Common myeloid progenitor, CD34-positive (primary cell): ENCODE measurements at places on chromosomes 13 and 19.

DNA sequence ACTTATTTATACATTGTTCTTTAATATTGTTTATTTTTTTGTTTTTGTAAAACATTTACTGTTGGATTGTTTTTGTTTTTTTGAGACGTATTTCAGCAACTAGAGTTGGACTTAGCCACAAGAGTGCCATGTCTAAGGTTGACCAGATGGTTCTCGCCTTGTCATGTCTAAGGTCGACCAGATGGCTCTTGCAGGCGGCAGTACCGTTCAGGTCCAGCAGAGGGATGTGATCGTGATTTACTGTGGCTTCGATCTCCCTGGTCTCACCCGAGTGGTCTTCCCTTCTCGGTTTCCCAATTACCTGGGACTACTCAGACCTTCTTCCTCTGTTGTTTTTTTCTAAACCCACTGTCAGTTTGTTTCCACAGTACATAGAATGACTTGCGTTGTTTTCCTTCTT, 1438.6 kb downstream of the UQCRFS1 start:
- H3K27ac ChIP-seq = no peak overlapping the region
- H3K27me3 ChIP-seq = no peaks in the 10 kb centered on the region
- H3K4me1 ChIP-seq = no peaks in the 10 kb centered on the region
- DNase-seq = peak; percentile 49
- H3K36me3 ChIP-seq = peaks cover 11% of the 10 kb centered on the region

DNA sequence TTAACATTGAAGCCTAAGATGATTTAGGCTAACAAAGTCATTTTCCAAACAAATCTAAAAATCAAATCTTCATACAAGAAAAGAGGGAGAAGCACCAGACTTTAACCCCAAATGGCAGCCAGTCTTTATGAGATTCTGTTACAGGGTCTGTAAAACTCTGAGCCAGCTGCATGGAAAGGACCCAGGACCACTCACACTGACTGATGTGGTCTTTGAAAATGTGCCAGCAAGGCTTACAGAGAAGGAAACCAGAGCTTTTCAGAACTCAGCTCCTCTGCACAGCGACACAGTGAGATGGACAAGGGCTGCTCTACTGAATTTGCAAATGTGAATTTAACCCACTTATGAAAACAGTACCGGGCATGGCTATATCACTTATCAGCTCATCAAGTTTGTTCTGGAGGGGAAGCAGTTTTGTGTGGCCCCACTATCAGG, 98.8 kb upstream of the SERP2 start:
- H3K4me1 ChIP-seq = peaks cover 29% of the 10 kb centered on the region
- H3K4me3 ChIP-seq = peak overlapping the region; percentile 62
- no peaks in the 10 kb centered on the region for H3K36me3 ChIP-seq
- peak overlapping the region; percentile 76 for H3K27ac ChIP-seq
- no peaks in the 10 kb centered on the region for H3K27me3 ChIP-seq
- DNase-seq = peak; percentile 51

DNA sequence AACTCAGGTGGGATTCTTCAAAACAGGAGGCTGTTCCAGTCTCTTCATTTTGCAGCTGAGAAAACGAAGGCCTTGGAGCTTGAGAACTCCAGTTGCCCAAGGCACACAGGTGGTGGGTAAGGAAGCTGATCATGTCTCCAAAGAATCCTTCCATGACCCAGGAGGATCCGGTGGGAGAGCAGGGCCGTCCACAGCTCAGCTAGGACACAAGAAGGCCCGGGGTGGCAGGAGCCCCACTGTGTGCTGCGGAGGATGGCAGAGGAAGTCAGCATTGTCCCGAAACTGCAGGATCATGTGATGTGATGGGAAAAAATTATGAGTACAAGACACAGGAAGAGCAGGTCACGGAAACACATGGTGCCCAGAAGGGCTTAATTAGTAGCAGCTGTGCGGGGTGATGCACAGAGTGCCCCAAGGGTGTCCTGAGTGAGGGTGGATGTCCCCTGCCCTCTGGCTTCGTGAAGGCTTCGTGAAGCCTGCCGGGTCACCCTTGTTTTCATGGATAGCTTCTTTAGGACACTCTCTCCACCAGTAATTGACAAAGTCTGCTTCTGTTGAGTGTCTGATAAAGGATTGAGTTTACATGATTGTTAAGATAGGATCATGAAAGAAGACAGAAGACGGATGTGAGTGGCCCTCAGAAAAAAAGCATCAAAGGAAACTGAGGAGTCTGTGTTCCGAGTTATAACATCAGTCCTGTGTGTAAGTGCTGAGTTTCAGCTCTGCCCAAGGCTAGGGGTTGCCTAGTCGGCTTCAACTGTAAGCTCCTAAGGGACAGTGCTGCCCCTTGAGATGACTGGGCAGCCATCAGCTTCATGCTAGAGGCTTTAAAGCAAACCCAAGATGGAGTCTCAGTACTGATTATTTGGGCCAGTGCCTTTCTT, 33.8 kb upstream of the SACS start:
- no peaks in the 10 kb centered on the region for H3K27me3 ChIP-seq
- H3K36me3 ChIP-seq = no peaks in the 10 kb centered on the region
- H3K4me3 ChIP-seq = no peak overlapping the region
- no peak overlapping the region for H3K27ac ChIP-seq
- no peak for DNase-seq

DNA sequence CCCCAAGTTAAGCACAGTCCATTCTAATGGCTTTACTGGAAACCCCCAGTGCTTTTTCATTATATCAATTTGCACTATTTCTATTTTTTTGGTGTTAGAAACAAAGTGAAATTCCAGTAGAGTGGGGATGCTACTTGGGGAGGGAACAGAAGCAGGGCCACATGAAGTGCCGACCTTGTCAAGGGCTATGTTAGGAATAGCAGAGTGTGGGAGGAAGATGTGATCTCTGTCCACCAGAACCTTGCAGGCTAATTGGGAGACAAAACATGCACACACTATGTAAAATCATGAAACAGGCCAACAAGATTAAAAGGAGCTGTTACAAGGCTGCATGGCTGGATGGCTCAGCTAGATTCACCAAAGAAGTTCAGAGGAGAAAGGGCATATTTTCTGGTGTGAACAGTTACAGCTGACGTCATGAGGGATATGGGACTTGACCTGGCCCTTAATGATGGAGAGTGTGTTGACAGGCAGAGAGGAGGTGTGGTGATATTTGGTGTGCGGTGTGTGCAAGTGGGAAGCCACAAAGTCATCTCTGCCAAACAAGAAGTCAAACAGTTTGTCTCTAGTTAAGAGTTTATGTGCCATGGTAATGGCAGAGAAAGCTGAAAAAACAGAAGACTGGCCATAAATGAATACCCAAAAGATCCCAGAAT, 318.4 kb upstream of the MAB21L1 start:
- H3K27ac ChIP-seq = no peak overlapping the region
- peaks cover 1% of the 10 kb centered on the region for H3K27me3 ChIP-seq
- no peak for DNase-seq
- no peaks in the 10 kb centered on the region for H3K4me1 ChIP-seq
- H3K36me3 ChIP-seq = no peaks in the 10 kb centered on the region
- H3K4me3 ChIP-seq = no peak overlapping the region

GRCh38 chr19:13461536-13461935, 44.7 kb downstream of the CACNA1A start:
- H3K27me3 ChIP-seq = peaks cover 6% of the 10 kb centered on the region
- H3K27ac ChIP-seq = no peak overlapping the region
- no peak overlapping the region for H3K4me3 ChIP-seq
- H3K4me1 ChIP-seq = no peaks in the 10 kb centered on the region
- DNase-seq = no peak

DNA sequence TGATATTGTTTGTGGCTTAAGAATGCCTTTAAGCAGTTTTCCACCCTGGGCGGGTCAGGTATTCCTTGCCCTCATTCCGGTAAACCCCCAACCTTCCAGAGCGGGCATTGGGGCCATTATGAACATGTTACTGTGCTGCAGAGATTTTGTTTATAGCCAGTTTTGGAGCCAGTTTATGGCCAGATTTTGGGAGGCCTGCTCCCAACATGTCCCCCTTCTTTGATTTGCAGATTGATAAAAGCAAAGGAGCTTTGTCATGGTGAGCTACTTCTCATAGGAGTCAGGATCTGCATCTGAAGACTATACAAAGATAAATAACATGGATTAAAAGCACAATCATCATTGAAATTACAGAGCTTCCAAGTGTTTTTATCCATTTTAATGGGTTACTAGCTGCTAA, 36.9 kb upstream of the ZNF562 start:
- no peaks in the 10 kb centered on the region for H3K27me3 ChIP-seq
- H3K4me1 ChIP-seq = no peaks in the 10 kb centered on the region
- no peak overlapping the region for H3K4me3 ChIP-seq
- no peaks in the 10 kb centered on the region for H3K36me3 ChIP-seq
- DNase-seq = no peak

- no peaks in the 10 kb centered on the region for H3K36me3 ChIP-seq
- H3K4me1 ChIP-seq = no peaks in the 10 kb centered on the region
- DNase-seq = no peak
- no peak overlapping the region for H3K4me3 ChIP-seq
- H3K27ac ChIP-seq = no peak overlapping the region
- H3K27me3 ChIP-seq = no peaks in the 10 kb centered on the region
Observed at GRCh38 chr13:73138638-73139491, 80.1 kb downstream of the KLF5 start.

- H3K36me3 ChIP-seq = no peaks in the 10 kb centered on the region
- DNase-seq = peak; percentile 67
- no peaks in the 10 kb centered on the region for H3K27me3 ChIP-seq
- H3K4me3 ChIP-seq = no peak within 1 kb of the TSS
- peaks cover 14% of the 10 kb centered on the region for H3K4me1 ChIP-seq
- no peak within 1 kb of the TSS for H3K27ac ChIP-seq
Observed at GRCh38 chr19:1568320-1569019, at the start of gene MEX3D. MEX3D (minus strand) TSS chr19:1568325; CDS start chr19:1568058, 267 bp downstream.

DNA sequence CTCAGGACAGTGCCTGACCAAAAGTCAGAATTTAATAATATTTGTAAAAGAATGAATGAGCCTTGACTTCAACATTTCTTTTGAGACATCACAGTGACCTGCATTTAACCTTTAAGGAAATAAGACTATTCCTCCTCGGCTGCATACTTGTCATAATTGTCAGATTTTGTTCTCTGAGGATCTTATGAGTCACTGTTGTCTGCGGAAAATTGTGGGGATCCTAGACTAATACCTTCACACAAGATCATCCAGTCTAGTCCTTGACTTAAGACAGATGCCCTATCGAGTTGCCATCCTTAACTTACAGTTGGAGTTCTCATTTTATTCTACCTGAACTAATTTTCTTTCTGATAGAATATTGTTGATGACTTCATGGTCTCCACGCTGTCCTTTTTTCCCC, 198.4 kb downstream of the DLEU7 start:
- no peak for DNase-seq
- no peaks in the 10 kb centered on the region for H3K27me3 ChIP-seq
- no peaks in the 10 kb centered on the region for H3K36me3 ChIP-seq
- no peak overlapping the region for H3K27ac ChIP-seq

GRCh38 chr13:51015973-51016372, 95.1 kb downstream of the C13orf42 start:
- H3K27ac ChIP-seq = no peak overlapping the region
- no peak overlapping the region for H3K4me3 ChIP-seq
- no peaks in the 10 kb centered on the region for H3K36me3 ChIP-seq
- no peak for DNase-seq

DNA sequence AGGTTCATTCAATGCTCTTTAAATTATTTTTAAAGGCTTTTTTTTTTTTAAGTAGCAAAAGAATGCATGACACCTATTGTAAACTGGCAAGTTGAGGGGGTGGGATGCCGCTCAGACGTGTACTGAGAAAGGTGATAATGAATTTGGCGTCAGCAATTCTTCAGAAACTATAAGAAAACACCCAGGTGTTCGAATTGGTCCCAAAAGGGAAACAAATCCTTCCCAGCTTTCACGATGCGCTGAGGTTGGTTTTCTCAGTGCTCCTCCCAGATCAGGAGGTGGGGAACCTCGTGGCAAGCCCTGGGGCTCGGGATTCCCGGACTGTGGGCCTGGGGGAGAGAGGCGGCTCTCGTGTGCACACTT, 543 bp upstream of the FAM124A start:
- no peak for DNase-seq
- H3K4me3 ChIP-seq = peak overlapping the region; percentile 71
- peaks cover 21% of the 10 kb centered on the region for H3K27me3 ChIP-seq
- peaks cover 14% of the 10 kb centered on the region for H3K4me1 ChIP-seq
- no peaks in the 10 kb centered on the region for H3K36me3 ChIP-seq

DNA sequence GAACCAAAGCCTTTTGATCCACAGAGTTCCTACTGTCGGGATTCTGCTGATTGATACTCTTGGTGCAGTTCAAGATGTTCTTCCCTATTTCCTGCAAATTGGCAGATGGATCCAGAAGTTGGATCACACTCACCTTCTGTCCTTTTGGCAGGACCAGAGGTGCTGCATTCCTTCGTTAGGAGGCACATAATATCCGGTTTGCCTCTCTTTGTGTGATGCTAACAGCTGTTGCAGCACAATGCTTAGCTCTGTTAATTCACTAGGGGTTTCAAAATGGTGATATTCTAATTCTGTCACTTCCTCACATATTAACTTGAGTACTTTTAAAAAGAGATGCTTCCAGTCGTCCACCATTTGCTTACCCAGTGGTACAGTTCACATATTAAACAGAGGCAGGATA, 15.2 kb upstream of the CHST8 start:
- H3K4me3 ChIP-seq = no peak overlapping the region
- H3K4me1 ChIP-seq = no peaks in the 10 kb centered on the region
- H3K27me3 ChIP-seq = peaks cover 3% of the 10 kb centered on the region
- DNase-seq = no peak
- H3K36me3 ChIP-seq = no peaks in the 10 kb centered on the region

- peak overlapping the region; percentile 98 for H3K4me3 ChIP-seq
- peaks cover 6% of the 10 kb centered on the region for H3K36me3 ChIP-seq
- no peaks in the 10 kb centered on the region for H3K27me3 ChIP-seq
- H3K27ac ChIP-seq = peak overlapping the region; percentile 87
Observed at GRCh38 chr19:7681340-7682174, 924 bp downstream of the TRAPPC5 start.

- no peak for DNase-seq
- no peak overlapping the region for H3K4me3 ChIP-seq
- no peak overlapping the region for H3K27ac ChIP-seq
- H3K36me3 ChIP-seq = no peaks in the 10 kb centered on the region
- H3K4me1 ChIP-seq = peaks cover 11% of the 10 kb centered on the region
Observed at GRCh38 chr13:110511509-110512181, 49.9 kb downstream of the RAB20 start.

DNA sequence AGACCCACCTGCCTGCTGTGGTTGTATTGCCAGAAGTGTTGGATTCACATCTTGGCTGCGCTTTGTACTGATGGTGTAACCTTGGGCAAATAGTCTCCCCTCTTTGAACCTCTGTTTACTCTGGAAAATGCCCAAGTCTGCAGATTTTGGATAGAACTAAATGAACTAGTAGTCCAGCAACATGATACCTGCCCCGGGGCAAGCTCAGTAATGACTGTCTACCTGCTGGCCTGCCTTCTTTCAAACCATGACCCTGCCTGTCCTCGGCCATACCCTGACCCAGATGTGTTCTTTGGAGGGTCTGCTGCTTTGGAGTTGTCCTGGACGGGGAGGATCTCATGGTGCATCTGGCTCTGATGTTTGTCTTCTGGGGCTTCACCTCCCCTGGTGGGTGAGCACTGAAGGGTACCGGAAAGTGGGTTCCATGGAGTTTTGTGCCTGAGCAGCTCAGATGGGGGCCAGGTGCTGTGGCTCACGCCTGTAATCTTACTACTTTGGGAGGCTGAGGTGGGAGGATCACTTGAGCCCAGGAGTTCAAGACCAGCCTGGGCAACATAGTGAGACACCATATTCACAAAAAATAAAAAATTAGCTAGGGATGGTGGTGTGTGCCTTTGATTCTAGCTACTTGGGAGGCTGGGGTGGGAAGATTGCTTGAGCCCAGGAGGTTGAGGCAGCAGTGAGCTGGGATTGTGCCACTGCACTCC, 59.5 kb downstream of the TNFRSF19 start:
- H3K4me1 ChIP-seq = no peaks in the 10 kb centered on the region
- H3K36me3 ChIP-seq = no peaks in the 10 kb centered on the region
- no peak overlapping the region for H3K4me3 ChIP-seq
- no peaks in the 10 kb centered on the region for H3K27me3 ChIP-seq
- no peak for DNase-seq
